H1 (cell line): ENCODE measurements at places on chromosomes 13 and 19.

DNA sequence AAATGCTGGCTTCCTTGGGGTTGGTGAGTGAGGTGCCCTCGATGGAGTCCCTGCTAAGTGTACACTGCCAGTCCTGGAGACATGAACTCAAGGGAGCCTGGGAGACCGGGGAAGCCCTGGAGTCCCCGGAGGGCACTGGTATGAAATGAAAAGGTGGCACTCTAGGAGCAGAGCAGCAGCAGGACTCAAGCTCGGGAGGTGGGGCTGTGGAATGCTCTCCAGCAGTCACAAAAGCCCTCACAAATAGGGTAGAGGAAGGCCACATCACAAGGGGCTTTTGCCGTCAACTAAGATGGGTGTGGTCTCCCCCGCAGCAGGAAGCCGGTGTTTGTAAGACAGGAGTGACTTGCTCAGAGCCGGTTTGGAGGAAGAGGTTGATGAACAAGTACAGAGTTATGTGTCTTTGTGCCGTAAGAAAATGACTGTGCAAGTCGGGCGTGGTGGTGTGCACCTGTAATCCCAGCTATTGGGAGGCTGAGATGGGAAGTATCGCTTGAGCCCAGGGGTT, 19.3 kb downstream of the CCNE1 start:
- no peaks in the 10 kb centered on the region for H3K27me3 ChIP-seq
- H3K27ac ChIP-seq, result no peak overlapping the region
- H3K4me3 ChIP-seq, result no peak overlapping the region
- no peaks in the 10 kb centered on the region for H3K4me1 ChIP-seq
- H3K36me3 ChIP-seq, result no peaks in the 10 kb centered on the region

- H3K4me3 ChIP-seq, result no peak overlapping the region
- DNase-seq, result no peak
- no peaks in the 10 kb centered on the region for H3K36me3 ChIP-seq
- no peaks in the 10 kb centered on the region for H3K27me3 ChIP-seq
- no peak overlapping the region for H3K27ac ChIP-seq
- no peaks in the 10 kb centered on the region for H3K4me1 ChIP-seq
These were observed 11.7 kb downstream of the BCKDHA start for GRCh38 chr19:41409288-41409687.

DNA sequence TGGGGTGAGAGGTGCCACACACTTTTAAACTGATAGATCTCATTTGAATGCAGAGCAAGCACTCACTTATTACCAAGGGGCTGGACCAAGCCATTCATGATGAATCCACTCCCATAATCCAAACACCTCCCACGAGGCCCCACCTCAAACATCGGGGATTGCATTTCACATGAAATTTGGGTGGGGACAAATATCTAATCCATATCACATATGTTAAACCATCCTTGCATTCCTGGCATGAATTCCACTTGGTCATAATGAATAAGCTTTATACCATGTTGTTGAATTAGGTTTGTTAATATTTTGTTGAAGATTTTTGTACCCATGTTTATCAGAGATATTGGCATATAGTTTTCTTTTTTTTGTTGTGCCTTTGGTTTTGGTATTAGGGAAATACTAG, 1198.7 kb upstream of the ATXN8OS start:
- H3K27ac ChIP-seq, result no peak overlapping the region
- no peaks in the 10 kb centered on the region for H3K4me1 ChIP-seq
- DNase-seq, result no peak

- H3K36me3 ChIP-seq, result no peaks in the 10 kb centered on the region
- DNase-seq, result no peak
- no peaks in the 10 kb centered on the region for H3K4me1 ChIP-seq
- H3K4me3 ChIP-seq, result no peak overlapping the region
- H3K27ac ChIP-seq, result no peak overlapping the region
These were observed 12.2 kb downstream of the GJA3 start for GRCh38 chr13:20148501-20149183.

GRCh38 chr13:35817642-35818607, 313.3 kb downstream of the DCLK1 start:
- no peak overlapping the region for H3K4me3 ChIP-seq
- no peaks in the 10 kb centered on the region for H3K27me3 ChIP-seq
- DNase-seq, result no peak
- H3K36me3 ChIP-seq, result peaks cover 6% of the 10 kb centered on the region; the same call in 1 of the 2 replicates
- peaks cover 3% of the 10 kb centered on the region; the same call in 1 of the 2 replicates for H3K4me1 ChIP-seq

- H3K4me3 ChIP-seq, result no peak overlapping the region
- no peaks in the 10 kb centered on the region for H3K27me3 ChIP-seq
- no peaks in the 10 kb centered on the region for H3K36me3 ChIP-seq
- peak; percentile 97 for DNase-seq
- peaks cover 4% of the 10 kb centered on the region; the same call in 1 of the 2 replicates for H3K4me1 ChIP-seq
- peak overlapping the region; percentile 37; the same call in 1 of the 2 replicates for H3K27ac ChIP-seq
These were observed 9.7 kb upstream of the GIPC1 start for GRCh38 chr19:14505488-14506239.

GRCh38 chr19:3075605-3076431, 13.5 kb upstream of the TLE5 start:
- H3K27ac ChIP-seq, result no peak overlapping the region
- H3K27me3 ChIP-seq, result 0 out of 2 replicates have a peak, but pooled peaks cover 4% of the 10 kb centered on the region
- DNase-seq, result no peak
- H3K36me3 ChIP-seq, result no peaks in the 10 kb centered on the region
- H3K4me1 ChIP-seq, result no peaks in the 10 kb centered on the region
- H3K4me3 ChIP-seq, result peak overlapping the region; percentile 15; the same call in 1 of the 2 replicates

GRCh38 chr19:18683109-18683957, at the start of gene CRTC1:
TSS of gene CRTC1 (plus strand) at chr19:18683680. CDS start at chr19:18683703, 23 bp downstream.
- no peaks in the 10 kb centered on the region for H3K36me3 ChIP-seq
- peak; percentile 46 for DNase-seq
- H3K27ac ChIP-seq, result peak within 1 kb of the TSS; percentile 85; the same call in 1 of the 2 replicates
- peaks cover 4% of the 10 kb centered on the region for H3K4me1 ChIP-seq

GRCh38 chr19:42230571-42230970, 10.5 kb downstream of the ZNF526 start:
- no peaks in the 10 kb centered on the region for H3K27me3 ChIP-seq
- DNase-seq, result no peak
- H3K4me3 ChIP-seq, result no peak overlapping the region
- H3K36me3 ChIP-seq, result peaks cover 17% of the 10 kb centered on the region; the same call in 1 of the 2 replicates

DNA sequence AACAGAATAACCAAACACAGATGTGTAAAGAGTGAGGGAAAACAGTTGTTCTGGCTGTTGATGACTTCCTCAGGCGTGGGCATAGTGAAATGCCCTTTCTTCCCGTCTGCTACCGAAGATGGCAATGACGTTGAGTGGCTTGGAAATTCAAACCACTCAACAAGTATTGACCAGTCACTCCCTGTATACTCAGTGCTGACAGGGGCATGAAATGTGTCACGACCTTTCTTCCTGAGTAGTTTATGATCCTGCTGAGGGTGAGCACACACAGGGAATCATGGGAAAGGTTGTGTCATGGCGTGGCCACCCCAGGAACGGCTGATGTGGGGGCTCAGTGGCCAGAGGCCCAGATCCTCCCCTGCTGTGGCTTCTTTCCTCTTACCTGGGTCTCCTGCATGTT, 87.8 kb upstream of the C1QTNF9B start:
- H3K27ac ChIP-seq, result no peak overlapping the region
- H3K4me3 ChIP-seq, result no peak overlapping the region
- no peak for DNase-seq
- H3K36me3 ChIP-seq, result no peaks in the 10 kb centered on the region
